ENCODE measurements at places on chromosomes 2 and 18.
A peak's percentile ranks its signal among the peaks of the same experiment; 100 is the strongest.

DNA sequence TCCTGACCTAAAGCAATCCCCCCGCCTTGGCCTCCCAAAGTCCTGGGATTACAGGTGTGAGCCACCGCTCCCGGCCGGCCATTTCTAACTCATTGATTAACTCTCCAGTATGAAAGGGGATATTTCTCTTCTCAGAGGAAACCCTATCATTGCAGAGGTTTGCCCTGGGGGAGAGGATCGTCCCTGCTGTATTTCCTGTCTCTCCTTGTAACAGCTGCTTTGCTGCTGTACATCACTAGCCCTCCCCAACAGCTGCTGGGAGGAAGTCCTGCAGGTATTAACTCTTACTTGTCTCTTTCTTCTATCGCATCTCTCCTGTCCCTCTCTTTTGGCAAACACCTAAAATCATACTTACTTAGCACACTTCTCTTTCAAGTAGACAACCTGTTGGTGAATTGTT is 219.0 kb upstream of the DSEL start:
- DNase-seq: no peak

- DNase-seq: no peak
Observed at GRCh38 chr18:74856928-74857327, 259.3 kb downstream of the ZNF407 start.

DNA sequence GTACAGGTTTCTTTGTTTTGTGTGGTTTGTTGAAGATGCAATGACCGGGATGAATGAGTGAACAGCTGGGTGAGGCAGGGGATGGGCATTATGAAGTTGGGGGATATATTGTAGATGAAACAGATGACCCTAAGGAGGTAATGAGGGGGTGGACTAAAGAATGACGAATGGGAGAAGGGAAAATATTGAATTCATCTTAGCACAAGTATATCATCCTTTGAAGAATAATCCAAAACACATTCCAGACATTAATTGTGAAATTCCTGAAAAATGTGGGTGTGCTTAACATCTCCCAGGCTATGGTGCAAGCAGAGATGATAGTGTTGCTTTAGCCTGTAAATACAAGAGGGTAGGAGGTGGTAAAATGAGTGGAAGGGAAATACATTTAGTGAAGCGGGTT is 5.8 kb downstream of the CRIM1 start:
- no peak for DNase-seq

DNA sequence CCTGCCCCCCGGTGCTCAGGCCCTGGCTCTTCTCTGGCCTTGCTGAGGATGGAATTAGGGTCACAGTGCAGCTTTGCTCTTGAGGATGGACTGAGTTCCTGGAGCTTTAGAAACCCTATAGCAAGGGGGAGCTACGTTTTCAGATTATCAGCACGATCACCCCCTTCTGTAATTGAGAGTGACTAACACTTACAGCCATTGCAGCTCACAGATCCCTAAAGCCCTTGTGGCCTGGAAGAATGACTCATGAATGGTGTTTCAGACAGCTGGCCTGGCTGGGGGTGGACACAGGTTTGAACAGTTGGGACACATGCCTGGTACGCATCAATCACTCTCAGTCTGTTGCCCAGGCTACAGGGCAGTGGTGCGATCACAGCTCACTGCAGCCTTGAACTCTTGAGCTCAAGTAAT is 79.7 kb upstream of the IGFBP5 start:
- DNase-seq: peak; percentile 58

GRCh38 chr18:59461171-59461570 is 102.1 kb upstream of the LMAN1 start:
- DNase-seq: no peak

GRCh38 chr18:3067165-3067661 is 54.3 kb upstream of the LPIN2 start:
- no peak for DNase-seq

DNA sequence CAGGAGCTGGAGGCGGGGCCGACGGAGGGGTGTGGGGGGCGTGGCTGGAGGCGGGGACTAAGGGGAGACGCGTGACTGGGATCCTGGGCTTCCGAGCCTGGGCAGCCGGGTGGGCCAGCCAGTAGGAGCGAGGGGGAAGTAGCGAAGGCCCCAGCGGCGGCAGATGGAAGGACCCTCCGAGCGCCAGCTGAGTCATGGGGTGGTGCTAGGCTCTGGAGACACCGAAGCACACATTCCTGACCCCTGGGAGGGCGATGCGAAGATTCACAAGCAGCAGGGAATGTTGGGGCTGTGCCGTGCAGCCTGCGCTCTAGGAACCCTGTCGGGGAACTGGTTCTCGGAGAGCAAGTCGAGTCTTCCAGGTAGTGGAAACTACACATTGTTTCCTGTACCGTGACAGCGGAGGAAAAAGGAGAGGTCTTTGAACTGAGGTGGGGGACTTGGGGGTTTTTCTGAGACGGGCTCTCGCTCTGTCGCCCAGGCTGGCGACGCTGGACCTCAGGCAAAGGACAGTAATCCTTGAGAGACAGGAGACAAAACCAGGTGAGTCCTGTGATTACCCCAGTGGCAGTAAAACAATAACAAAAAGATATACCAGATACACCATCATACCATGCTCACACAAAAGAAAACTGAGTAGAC is 650 bp upstream of the AFG3L2 start:
- DNase-seq: no peak

- DNase-seq: no peak
Observed at GRCh38 chr18:78980777-78981380, 1.3 kb downstream of the SALL3 start.

DNA sequence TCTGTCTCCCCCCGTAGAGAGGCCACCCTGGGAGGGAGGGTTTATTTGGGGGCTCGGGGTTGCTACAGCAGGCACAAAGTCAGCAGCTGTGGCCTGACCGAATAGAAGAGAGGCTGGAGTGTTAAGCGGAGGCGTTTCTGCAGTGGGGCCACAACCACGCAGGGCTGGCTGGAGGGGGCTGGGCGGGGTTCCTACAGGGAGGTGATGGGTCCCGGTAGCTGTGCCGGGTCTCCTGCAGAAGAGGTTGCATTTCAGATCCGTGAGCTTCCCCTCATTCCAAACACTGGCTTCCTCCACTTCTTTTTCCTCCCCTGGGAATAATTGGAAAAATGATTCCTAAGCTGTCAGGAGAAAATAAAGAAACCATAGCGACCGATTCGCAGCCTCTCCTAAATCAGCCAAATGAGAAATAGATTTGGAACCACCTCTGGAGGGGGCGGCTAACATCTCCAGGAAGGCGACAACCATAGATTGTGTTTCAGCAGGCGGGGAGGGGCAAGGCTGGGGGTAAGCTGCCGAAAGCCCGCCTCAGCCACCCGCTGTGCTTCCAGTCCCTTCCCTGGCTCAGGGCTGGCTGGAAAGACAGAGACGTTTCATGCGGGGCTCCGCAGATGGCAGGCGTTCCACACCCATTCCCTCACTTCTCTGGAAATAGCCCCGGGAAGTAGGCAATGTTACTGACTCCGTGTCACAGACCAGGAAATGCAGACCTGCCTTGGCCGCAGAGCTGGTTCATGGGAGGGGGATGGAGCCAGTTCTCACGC is 85.6 kb upstream of the TAF1B start:
- no peak for DNase-seq

DNA sequence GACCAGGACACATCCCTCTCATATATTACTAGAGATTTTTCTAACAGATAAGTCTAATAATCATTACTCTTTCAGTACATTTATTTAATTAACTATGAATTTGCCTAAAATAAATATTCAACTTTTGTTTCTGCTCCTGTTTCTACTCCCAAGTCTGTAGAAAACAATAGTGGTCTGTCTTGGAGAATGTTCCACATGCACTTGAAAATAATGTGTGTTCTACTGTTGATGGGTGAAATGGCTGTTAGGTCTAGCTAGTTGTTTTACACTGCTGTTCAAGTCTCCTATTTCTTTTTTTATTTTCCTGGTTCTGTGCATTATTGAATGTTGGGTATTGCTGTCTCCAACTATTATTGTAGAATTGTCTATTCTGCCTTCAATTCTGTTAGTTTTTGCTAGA is 47.2 kb downstream of the SPOPL start:
- no peak for DNase-seq

- no peak for DNase-seq
Observed at GRCh38 chr2:232464544-232464885, 8.6 kb downstream of the ALPI start.

GRCh38 chr2:222160944-222161343 is 137.9 kb downstream of the PAX3 start:
- DNase-seq: no peak

GRCh38 chr2:127577503-127577902 is 42.0 kb downstream of the MYO7B start:
- no peak for DNase-seq

GRCh38 chr2:221495731-221496130 is 76.4 kb downstream of the EPHA4 start:
- no peak for DNase-seq

DNA sequence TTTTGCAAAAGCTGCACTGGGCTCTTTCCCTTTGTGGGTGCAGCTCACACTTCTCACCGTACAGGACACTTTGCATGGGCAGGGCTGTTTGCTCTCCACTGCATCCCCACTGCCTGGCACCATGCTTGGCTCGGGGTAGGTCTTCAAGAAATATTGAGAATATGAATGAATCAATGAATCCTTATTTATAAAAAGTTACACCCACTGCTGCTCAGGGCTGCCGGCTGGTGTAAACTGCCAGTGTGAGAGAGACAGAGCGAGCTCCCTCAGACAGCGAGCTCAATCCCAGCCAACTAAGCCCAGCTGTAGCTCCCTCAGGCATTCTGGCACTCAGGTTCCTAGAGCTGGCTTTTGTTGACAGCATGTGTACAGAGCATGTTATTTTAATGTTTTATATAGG is 3.4 kb downstream of the TMEM185B start:
- no peak for DNase-seq

GRCh38 chr2:55416786-55417568 is 2.7 kb downstream of the CCDC88A start:
- DNase-seq: no peak

GRCh38 chr2:203548887-203549286 is 13.8 kb upstream of the RAPH1 start:
- no peak for DNase-seq

DNA sequence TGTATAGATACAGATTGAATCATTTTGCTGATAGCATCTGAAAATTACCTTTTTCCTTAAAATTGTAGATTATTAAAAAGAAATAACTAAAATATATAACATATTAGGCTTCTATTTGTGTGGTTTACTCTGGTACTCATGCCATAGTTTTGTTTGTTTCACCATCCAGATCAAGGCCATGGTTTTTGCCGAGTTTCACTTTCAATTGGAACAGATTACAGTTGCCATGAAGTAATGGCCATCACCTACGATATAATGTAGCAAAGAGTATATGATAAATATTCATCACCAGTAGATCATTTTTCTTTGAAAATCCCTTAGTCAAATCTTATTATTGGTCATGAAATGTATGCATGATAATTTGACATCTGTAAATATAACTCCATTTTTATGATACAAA is 11.9 kb upstream of the DNAH7 start:
- DNase-seq: no peak

GRCh38 chr2:170467568-170468422 is 247.3 kb upstream of the SP5 start:
- no peak for DNase-seq

- DNase-seq: no peak
Observed at GRCh38 chr2:164897469-164898260, 56.0 kb upstream of the COBLL1 start.

GRCh38 chr2:145460112-145460511 is 940.2 kb upstream of the ZEB2 start:
- DNase-seq: no peak

DNA sequence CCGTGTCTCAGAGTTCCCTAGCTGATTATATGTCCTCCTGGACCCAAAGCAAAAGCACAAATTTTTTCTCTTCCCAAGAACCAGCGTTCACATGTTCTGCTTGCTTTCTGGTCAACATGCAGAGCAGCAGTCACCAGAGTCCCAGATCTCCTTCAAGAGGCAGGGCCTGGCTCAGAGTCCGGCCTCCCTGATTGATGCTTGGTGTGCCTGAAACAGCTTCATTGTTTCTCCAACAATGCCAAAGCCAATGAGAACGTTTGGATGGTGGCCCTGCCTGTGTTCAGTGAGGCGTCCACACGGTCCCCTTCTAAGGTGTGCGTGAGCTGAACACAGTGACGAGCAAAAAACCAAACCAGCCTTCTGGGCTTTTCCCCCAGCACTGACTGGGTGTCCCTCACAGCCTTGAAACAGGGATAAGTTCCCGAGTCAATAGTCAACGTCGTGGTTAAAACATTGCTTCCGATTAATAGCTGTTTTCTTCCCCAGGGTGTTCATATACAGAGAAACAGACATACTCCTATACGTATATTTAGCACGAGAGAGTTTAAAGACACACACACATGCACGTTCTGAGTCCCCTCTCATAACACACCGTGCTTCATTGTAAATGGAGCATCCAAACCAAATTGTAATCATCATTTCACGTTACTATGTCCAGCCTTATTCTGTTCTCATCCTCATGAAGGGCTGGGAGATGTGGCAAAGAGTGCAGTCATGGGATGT is 19.3 kb upstream of the POU3F3 start:
- DNase-seq: no peak

DNA sequence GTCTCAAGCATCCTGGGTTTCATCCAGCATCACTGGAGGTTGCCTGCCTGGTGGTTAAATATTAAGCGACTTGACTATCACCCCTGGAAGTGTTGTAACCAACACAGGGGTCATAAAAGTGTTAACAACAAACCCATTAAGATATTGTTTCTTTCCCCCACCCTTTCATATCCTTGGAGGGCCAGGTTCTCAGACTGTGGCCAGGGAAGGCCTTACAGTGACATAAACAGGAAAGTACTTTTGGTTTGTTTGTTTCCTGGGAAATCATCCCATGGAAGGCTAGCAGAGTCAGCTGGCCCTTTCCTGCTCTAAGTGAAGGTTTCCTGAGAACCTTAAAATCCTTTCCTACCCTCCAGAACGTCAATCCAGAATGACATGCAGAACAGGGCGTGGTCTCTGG is 160.9 kb downstream of the CLIP4 start:
- no peak for DNase-seq

- DNase-seq: no peak
Observed at GRCh38 chr18:74795751-74796150, 198.1 kb downstream of the ZNF407 start.

DNA sequence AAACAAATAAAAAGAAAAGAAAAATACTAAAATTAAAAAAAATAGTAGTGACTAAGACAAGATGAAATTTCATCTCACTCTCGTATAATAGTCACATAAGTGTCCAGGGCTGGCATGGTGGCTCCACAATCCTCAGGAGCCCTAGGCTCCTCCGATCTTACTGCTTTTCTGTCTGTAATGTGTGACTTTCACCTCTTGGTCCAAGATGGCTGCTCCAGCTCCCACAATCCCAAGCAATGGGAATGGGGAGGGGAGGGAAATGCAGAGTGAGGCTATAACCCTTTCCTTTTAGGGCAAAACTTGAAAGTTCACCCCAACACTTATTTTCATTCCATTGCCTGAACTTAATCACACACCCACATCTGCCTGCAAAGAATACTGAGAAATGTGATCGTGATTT is 90.4 kb downstream of the MOGAT1 start:
- no peak for DNase-seq
